ENCODE measurements at places on chromosomes 13 and 19.
A peak's percentile ranks its signal among the peaks of the same experiment; 100 is the strongest.

DNA sequence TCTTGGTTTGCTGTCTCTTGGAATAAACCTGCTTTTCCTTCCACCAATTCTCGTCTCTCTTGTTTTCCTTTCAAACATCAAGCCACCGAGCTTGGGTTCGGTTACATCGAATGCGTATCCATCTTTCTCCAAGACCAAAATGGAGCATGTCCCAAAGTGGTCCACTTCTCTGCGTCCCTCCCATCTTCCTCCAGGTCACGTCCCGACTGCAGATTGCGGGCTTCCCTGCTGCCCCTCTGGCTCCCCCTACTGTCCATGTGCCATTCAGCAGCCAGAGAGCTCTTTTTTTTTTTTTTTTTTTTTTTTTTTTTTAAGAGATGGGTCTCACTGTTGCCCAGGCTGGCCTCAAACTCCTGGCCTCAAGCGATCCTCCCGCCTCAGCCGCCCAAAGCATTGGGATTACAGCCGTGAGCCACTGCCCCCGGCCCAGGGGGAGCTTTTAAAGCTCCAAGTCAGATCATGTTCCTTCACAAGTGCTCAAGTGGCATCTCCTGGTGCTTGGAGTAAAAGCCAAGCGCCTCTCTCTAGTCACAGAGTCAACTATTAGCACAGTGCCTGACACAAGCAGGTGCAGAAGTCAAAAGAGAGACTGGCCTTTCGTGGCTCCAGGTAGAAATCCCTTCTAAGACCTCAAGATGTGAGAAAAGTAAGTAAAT is 10.0 kb downstream of the COL5A3 start:
- peak; percentile 73 for DNase-seq

DNA sequence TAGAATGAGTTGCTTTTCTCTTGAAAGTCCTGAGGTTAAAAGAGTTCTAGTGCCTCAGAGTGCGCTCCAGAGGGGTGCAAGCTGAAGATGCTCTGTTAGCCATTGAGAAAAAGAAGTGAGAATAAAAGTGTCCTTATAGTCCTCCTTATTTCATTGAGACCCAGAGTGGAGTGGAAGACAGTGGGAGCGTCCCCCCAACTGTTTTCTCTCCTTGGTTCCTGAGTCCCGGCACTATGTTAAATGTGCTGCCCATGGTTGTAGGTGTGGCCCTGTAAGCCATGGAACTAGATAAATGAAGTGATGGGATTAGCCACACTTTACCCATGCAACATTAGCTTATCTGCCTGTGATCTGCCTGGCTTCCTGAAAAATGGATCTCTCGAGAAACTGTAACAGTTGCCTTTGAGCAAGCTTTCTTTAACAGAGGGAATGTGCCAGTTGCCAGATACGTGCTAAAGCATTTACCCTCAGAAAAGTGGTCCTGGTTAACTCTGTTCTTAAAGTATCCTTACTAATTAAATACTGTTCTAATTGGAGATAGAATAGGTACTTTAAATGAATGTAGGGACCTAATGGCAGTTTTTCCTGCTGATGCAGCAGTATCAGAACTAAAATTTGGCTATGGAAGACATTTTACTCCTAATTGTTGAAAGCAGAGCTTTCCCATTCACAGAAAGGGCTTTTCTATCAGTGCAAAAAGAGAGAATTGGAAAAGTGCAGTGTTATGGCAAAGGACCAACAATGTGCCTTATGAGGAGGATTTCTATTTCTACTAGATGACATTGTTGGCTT is 21.4 kb upstream of the PSG9 start:
- no peak for DNase-seq

GRCh38 chr19:56295531-56296455 is 18.8 kb downstream of the ZSCAN5A start:
- no peak for DNase-seq

DNA sequence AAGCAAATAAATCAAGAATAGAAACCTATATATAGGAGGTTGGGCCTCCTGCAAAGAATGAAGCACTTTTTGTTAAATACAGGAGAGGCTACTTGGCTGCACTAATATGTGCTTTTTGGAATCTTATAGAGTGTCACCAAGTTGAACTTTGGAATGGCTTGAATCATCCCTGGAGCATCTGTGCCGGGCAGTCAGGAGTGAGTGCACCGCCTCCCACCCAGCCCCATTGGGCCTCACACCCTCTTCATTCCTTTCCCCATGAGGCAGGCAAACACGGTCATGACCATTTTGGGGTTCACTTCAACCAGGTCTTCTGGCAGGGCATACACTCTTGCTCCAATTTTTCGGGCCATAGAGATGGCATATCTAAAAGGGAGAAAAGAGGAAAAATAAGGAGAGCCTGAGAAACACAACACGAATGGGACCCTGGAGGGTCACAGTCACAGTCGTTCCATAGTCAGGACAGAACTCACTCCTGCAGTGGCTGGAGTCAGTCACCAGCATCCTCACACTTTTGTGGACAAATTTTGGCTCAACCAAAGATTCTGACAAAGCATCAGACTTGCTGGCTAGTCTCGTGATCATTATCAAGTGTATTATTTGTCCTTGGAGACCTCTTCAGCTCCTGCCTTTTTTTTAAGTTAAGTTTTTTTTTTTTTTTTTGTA is 22.7 kb upstream of the CPB2 start:
- DNase-seq: no peak

DNA sequence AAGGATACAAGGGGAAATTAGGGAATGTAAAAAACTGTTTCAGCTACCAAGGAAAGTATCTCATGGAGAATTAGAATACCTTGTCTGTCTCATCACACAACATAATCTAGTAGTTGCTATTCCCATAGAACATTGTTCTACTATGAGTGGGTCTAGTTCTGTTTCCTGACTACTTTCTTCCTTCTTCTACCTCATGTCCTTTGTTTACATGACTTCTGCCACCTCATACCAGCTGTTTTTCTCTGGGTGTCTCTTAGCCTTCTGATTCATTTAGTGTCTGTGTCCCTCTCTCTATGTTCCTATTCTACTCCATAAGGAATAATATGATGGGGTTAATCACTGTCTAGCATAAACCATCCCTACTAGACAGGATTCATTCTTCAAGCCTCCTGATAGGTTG is 887.3 kb downstream of the DIAPH3 start:
- peak; percentile 8 for DNase-seq

- DNase-seq: peak; percentile 35
Observed at GRCh38 chr19:4987256-4987655, 18.3 kb downstream of the KDM4B start.

DNA sequence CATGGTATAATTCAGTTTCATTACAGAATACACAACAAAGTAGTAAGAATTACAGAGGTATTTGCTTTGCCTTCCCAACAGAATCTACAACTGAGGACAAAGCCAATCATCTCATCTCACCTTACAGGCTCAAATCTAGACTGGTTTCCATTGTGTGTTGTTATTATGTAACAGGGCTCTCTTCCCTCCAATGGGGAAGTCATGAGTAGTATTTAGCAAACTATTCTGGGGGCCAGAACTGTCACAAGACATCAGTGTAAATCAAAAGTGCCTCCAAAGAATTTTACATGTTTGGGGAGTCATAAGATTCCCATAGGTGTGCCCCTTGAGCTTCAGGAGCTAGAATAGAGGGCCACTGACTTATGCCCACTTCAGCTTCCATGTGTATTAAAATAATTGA is 187.0 kb upstream of the EDNRB start:
- DNase-seq: no peak

GRCh38 chr19:2973229-2973628 is 4.1 kb upstream of the TLE6 start:
- no peak for DNase-seq

DNA sequence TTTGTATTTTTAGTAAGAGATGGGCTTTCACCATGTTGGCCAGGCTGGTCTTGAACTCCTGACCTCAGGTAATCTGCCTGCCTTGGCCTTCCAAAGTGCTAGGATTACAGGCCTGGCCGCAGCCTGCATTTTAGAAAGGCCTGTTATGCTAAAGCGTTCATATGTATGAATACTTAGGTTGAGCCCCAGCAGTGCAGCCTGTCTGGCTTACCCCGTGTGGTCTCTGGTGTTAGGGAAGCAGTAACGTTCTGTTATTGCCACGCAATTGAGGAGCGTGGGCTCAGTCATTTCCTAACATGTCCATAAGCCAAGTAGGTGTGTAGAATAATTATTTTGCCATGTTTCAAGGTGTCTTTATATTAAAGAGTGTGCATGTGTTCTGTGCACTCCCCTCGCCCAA is 14.3 kb downstream of the HNRNPM start:
- DNase-seq: no peak

- no peak for DNase-seq
Observed at GRCh38 chr19:4969292-4969771, 419 bp downstream of the KDM4B start.

DNA sequence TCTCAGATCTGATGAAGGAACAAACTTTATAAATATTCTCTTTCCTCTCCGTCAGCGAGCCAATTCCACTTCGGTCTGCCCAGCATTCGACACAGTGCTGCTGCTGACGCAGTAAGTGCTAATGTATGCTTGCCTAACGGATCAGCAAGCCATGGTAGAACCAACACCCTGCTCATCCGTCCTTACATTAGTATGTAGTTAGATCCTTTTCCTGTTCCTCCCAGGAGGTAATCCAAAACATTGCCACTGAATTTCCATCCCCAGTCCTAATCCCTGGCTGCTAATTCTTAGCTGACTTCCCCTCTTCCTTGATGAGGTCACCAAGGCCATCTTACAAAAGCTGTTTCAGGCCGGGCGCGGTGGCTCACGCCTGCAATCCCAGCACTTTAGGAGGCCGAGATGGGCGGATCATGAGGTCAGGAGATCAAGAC is 88.0 kb downstream of the STARD13 start:
- no peak for DNase-seq

DNA sequence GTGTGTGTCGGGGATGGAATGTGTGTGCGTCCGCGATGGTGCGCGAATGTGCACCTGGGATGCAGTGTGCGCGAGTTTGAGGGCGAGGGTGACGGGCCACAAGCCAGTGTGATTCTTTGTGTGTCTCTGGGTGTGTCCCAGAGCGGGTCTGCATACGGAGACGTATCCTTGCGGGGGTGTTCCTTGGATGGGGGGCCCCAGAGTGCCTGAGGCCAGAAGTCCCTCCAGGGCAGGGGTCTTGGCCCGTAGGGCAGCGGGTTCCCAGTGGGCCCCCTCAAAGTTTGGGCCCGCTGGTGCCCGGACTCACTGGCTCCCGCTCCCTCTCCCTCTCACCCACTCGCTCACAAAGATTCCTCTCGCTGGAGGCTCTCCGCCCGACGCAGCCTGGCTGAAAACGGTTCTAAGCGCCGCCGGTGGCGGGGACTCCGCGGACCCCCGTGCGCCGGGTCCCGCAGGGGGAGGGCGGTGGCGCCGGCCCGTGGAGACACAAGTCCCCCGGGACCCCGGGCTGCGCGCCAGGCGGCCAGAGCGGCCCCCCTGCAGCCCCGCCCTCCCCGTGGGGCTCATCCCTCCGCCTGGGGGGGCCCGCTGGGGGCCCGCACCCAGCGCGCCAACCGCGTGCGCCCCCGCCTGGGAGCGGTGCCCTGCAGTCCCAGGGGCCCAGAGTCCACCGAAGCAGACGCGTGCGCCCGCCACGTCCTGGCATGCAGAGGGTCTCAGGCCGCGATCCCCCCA is 886 bp downstream of the CRLF1 start:
- no peak for DNase-seq

DNA sequence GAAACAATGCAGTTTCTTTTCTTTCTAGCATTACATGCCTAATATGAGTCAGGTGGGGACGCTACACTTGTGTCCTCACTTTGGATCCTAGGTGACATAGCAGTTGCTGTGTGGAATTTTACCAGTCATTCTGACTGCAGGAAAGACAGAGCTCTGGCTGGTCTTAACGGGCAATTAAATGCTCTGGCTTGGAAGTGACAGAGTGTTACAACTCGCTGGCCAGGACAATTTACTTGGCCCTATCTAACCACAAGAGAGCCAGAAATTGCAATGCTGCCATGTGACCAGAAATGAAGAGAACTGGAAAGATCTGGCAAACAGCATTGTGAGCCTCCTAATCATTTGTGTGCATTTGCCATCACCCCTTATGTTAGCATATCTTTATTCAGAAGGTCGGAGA is 351.1 kb downstream of the DCT start:
- no peak for DNase-seq

- DNase-seq: no peak
Observed at GRCh38 chr13:68727798-68728197, 1379.8 kb upstream of the ATXN8OS start.

- DNase-seq: no peak
Observed at GRCh38 chr13:48316826-48317510, 13.4 kb downstream of the RB1 start.

- DNase-seq: no peak
Observed at GRCh38 chr13:74027161-74027779, 106.9 kb downstream of the KLF12 start.

DNA sequence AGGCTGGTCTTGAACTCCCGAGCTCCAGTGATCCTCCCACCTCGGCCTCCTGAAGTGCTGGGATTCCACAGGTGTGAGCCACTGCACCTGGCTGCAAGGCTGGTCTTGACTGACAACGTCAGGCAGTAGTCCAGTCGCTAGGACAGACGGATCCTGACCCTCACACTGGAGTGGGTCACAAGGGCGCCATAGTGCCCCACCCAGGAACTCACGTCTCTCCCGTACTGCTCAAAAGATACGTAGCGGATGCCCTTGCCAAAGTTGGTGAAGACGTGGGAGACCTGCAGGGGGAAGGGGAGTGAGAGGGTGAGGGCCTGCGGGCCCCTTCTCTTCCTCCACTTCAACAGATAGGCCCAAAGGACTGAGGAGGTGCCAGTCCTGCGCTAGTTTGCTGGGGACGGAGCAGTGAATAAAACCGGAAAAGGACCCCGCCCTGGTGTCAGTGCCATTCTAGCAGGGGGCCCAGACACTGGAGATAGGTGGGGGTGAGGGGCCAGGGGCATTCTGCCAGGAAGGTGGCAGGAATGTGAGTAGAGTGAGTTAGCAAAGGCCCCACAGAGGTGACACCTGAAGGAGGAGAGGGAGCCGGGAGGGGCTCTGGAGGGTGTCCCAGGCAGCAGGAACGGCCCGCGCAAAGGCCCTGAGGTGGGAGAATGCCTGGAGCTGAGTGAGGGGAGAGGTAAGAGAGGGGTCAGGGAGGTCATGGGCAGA is 11.9 kb downstream of the MRPS12 start:
- DNase-seq: no peak

- DNase-seq: no peak
Observed at GRCh38 chr19:51168564-51169282, 26.6 kb downstream of the SIGLEC7 start.

DNA sequence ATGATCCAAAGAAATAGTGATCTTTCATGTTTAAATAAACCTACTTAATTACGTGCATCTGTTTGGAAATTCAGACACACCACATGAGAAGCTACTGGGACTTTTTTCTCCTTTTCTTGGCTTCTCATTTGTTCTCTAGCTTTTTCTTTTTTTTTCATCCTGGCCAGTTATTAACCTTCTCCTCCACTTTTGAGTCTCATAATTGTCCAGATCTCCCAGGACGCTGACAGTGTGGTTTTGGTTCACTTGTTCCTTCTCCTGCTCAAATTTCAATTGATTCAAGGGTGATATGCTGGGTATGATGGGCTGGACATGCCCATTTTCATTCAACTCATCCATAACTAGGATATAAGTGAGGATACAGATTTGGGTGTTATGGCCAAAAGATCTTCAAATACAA is 152.3 kb downstream of the TM9SF2 start:
- DNase-seq: no peak
